ENCODE measurements at places on chromosomes 11 and 22. TPM values are rescaled to one million over a fixed set of nuclear protein-coding genes. Genes with fewer than 3 reads are reported as not detected.

Gene OR9Q2
- not detected for polyA plus RNA-seq

Gene OLFML1
- polyA plus RNA-seq = not detected

Gene QSER1
- 18.1 TPM for polyA plus RNA-seq

Gene MS4A1
- polyA plus RNA-seq = not detected

Gene DNAJC24
- 47.3 TPM for polyA plus RNA-seq

Gene GDPD4
- polyA plus RNA-seq = not detected

Gene CLMP
- 0.14 TPM for polyA plus RNA-seq

Gene TBC1D10A
- 11.9 TPM for polyA plus RNA-seq

Gene SEPTIN5
- 170 TPM for polyA plus RNA-seq

Gene OR8G1
- not detected for polyA plus RNA-seq

Gene RIBC2
- polyA plus RNA-seq = not detected

Gene TPBGL
- polyA plus RNA-seq = not detected

Gene GLYAT
- polyA plus RNA-seq = not detected

Gene CAT
- polyA plus RNA-seq = 46.4 TPM

Gene PEX16
- 61.1 TPM for polyA plus RNA-seq

Gene LRRC56
- 0.76 TPM for polyA plus RNA-seq

Gene CCDC87
- polyA plus RNA-seq = 0.48 TPM

Gene CD248
- not detected for polyA plus RNA-seq

Gene ARHGAP8
- 5.0 TPM for polyA plus RNA-seq

Gene C22orf31
- not detected for polyA plus RNA-seq

Gene OR4S2
- polyA plus RNA-seq = not detected

Gene KCNJ1
- 0.40 TPM for polyA plus RNA-seq

Gene MRGPRE
- 0.28 TPM for polyA plus RNA-seq

Gene OR56A1
- polyA plus RNA-seq = not detected

Gene HEPN1
- polyA plus RNA-seq = not detected

Gene CTTN
- 220 TPM for polyA plus RNA-seq

Gene TTC36
- 4.3 TPM for polyA plus RNA-seq

Gene F2
- polyA plus RNA-seq = 0.94 TPM

Gene GRAP2
- polyA plus RNA-seq = not detected

Gene ADAMTS15
- polyA plus RNA-seq = 1.1 TPM

Gene RAG1
- polyA plus RNA-seq = 0.16 TPM

Gene C11orf16
- not detected for polyA plus RNA-seq

Gene MAJIN
- polyA plus RNA-seq = not detected

Gene CRYAB
- not detected for polyA plus RNA-seq

Gene LRRN4CL
- polyA plus RNA-seq = 0.82 TPM

Gene ADORA2A
- 2.9 TPM for polyA plus RNA-seq

Gene ELMOD1
- polyA plus RNA-seq = 11.9 TPM

Gene SLC22A8
- not detected for polyA plus RNA-seq

Gene PDGFB
- polyA plus RNA-seq = 0.61 TPM

Gene ESAM
- 0.77 TPM for polyA plus RNA-seq

Gene PLAAT3
- polyA plus RNA-seq = not detected

Gene ZNF215
- polyA plus RNA-seq = 0.38 TPM

Gene NTM
- polyA plus RNA-seq = 39.4 TPM
